ENCODE measurements at places on chromosomes 11 and 22. TPM values are rescaled to one million over a fixed set of nuclear protein-coding genes. Genes with fewer than 3 reads are reported as not detected.

- H3K36me3 ChIP-seq = no peaks in the 10 kb centered on the region
- no peaks in the 10 kb centered on the region for H3K27me3 ChIP-seq
- H3K4me3 ChIP-seq = no peak overlapping the region
- H3K4me1 ChIP-seq = peaks cover 36% of the 10 kb centered on the region
Observed at GRCh38 chr11:88281317-88281712, 56.2 kb downstream of the CTSC start.

GRCh38 chr22:25002241-25002985 is 49.9 kb downstream of the KIAA1671 start:
- no peak for DNase-seq
- no peaks in the 10 kb centered on the region for H3K4me1 ChIP-seq
- H3K27me3 ChIP-seq = no peaks in the 10 kb centered on the region
- no peak overlapping the region for H3K4me3 ChIP-seq
- H3K27ac ChIP-seq = no peak overlapping the region
- no peaks in the 10 kb centered on the region for H3K36me3 ChIP-seq

- peak; percentile 94 for DNase-seq
- H3K36me3 ChIP-seq = no peaks in the 10 kb centered on the region
- no peaks in the 10 kb centered on the region for H3K27me3 ChIP-seq
- peaks cover 36% of the 10 kb centered on the region for H3K4me1 ChIP-seq
- peak overlapping the region; percentile 70 for H3K27ac ChIP-seq
Observed at GRCh38 chr11:14422052-14422813, 63.2 kb upstream of the RRAS2 start.

- no peak for DNase-seq
- H3K36me3 ChIP-seq = no peaks in the 10 kb centered on the region
- H3K27me3 ChIP-seq = no peaks in the 10 kb centered on the region
- H3K27ac ChIP-seq = no peak overlapping the region
- H3K4me3 ChIP-seq = no peak overlapping the region
Observed at GRCh38 chr22:23053051-23053707, 17.1 kb upstream of the GNAZ start.

- H3K4me1 ChIP-seq = no peaks in the 10 kb centered on the region
- DNase-seq = no peak
- H3K4me3 ChIP-seq = no peak overlapping the region
- no peak overlapping the region for H3K27ac ChIP-seq
Observed at GRCh38 chr11:45451766-45452440, 165.8 kb upstream of the SYT13 start.

DNA sequence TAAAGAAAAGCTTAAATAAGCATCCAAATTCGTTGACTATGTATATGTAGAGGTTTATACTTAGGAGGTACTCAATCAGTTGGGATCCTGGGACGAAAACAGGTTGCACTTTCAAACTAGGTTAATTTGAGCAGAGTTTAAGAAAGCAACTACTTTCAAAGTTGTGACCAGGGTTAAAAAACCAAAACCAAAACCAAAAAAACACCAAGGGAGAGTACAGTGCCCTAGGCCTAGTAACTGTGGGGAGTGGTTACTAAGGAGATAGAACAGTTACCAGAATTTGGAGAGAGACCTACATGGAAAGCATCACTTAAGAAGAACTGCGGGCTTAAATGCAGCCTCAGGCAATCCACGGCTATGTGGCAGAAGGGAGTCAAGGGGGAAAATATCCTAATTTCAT is 148.3 kb downstream of the JRKL start:
- no peak overlapping the region for H3K4me3 ChIP-seq
- H3K27me3 ChIP-seq = no peaks in the 10 kb centered on the region
- DNase-seq = no peak
- no peaks in the 10 kb centered on the region for H3K4me1 ChIP-seq
- H3K27ac ChIP-seq = no peak overlapping the region

DNA sequence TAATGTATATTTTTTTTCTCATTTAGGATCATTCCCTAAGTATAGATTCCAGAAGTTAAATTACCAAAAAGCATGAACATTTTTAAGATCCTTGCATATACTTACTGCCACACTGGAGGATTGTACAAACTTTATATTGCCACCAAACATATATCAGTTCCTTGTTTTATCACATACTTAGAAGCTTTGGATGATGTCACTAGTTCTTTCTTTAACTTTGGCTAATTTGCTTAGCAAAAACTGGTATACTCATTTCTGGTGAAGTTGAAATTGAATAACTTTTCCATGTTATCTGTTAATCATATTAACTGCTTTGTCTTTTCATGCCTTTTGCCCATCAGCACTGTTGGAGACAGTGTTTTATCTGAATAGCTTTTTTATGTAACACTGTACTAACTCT is 31.6 kb upstream of the PRDM10 start:
- no peaks in the 10 kb centered on the region for H3K4me1 ChIP-seq
- no peak overlapping the region for H3K4me3 ChIP-seq
- H3K36me3 ChIP-seq = no peaks in the 10 kb centered on the region
- no peaks in the 10 kb centered on the region for H3K27me3 ChIP-seq
- no peak overlapping the region for H3K27ac ChIP-seq

- H3K36me3 ChIP-seq = no peaks in the 10 kb centered on the region
- peaks cover 12% of the 10 kb centered on the region for H3K4me1 ChIP-seq
- DNase-seq = no peak
Observed at GRCh38 chr22:26942637-26942957, 285.2 kb downstream of the MIAT start.

- no peak for DNase-seq
- H3K27ac ChIP-seq = peak overlapping the region; percentile 43
- H3K4me3 ChIP-seq = no peak overlapping the region
- peaks cover 71% of the 10 kb centered on the region for H3K4me1 ChIP-seq
Observed at GRCh38 chr11:128498721-128499245, 88.6 kb downstream of the ETS1 start.

- H3K27ac ChIP-seq = peak overlapping the region; percentile 36
- no peaks in the 10 kb centered on the region for H3K36me3 ChIP-seq
- H3K4me3 ChIP-seq = no peak overlapping the region
- no peak for DNase-seq
- no peaks in the 10 kb centered on the region for H3K27me3 ChIP-seq
- no peaks in the 10 kb centered on the region for H3K4me1 ChIP-seq
Observed at GRCh38 chr11:61603667-61604066, 22.8 kb upstream of the SYT7 start.

DNA sequence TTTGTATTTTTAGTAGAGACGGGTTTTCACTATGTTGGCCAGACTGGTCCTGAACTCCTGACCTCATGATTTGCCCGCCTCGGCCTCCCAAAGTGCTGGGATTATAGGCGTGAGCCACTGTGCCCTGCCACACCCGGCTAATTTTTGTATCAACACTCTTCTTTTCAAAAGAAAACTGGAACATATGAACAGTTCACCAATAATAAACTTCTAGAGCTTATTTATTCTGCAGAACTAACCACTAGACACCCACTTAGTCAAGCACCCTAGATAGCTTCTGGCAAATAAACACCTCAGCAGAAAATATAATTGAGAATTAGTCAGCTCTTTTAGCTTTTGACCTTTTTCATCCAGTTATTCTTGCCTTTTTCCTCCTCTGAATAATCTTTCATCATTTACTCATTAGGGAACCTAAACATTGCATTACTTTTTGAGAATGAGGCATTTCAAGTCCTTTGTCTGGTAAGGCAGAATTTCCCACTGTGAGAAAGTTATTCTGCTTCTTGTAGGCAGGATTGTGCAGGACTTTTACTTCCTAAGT is 27.3 kb upstream of the TMEM41B start:
- H3K27ac ChIP-seq = no peak overlapping the region
- H3K4me1 ChIP-seq = no peaks in the 10 kb centered on the region
- no peak overlapping the region for H3K4me3 ChIP-seq
- no peaks in the 10 kb centered on the region for H3K27me3 ChIP-seq
- H3K36me3 ChIP-seq = no peaks in the 10 kb centered on the region

DNA sequence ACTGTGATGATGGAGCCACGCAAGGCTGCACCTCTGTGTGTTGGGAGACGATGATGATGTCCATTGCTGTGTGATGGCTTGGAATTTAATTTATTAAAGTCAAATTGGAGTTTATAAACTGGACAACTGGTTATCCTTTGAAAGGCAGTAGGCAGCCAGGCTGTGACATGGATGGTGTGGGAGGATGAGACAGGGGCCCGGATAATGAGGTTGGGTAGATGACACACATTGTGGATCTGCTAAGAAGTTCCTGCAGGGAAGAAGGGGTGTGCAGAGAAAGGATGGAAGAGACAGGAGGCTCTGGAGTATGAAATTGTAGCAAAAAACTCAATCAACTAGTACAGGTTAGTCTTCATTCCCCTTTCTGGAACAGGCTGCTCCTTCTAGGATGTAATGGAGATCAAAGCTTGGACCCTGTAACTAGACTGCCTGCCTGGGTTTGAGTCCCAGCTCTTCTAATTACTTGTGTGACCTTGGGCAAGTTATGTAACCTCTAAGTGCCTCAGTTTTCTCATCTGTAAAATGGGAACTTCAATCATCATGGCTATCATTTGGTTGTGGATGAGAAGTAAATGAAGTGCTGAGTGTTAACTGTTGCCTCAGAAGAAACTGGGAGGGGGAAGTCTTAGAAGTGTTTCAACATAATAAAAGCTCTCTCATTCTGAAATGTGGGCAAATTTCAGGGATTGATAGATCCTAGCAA is 4.2 kb upstream of the HINFP start:
- no peak for DNase-seq
- no peaks in the 10 kb centered on the region for H3K27me3 ChIP-seq
- H3K4me3 ChIP-seq = no peak overlapping the region
- no peaks in the 10 kb centered on the region for H3K4me1 ChIP-seq
- H3K27ac ChIP-seq = no peak overlapping the region

DNA sequence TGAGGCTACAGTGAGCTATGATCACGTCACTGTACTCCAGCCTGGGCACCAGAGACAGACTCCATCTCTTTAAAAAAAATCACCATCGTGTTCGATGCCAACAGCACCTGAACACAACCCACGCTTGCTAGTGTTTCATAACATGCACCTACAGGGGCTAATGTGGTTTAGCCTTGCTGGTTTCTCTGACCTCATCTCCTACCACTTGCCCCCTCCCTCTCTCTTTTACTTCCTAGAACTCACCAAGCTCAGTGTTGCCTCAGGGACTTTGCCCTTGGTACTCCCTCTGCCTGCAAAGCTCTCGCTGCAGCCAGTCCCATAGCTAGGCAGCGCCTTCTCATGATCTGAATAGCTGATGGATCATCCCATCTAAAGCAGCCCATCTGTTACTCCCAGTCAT is 99.8 kb downstream of the FBXO7 start:
- H3K4me1 ChIP-seq = no peaks in the 10 kb centered on the region
- no peaks in the 10 kb centered on the region for H3K27me3 ChIP-seq
- no peak for DNase-seq
- no peaks in the 10 kb centered on the region for H3K36me3 ChIP-seq
- no peak overlapping the region for H3K27ac ChIP-seq

DNA sequence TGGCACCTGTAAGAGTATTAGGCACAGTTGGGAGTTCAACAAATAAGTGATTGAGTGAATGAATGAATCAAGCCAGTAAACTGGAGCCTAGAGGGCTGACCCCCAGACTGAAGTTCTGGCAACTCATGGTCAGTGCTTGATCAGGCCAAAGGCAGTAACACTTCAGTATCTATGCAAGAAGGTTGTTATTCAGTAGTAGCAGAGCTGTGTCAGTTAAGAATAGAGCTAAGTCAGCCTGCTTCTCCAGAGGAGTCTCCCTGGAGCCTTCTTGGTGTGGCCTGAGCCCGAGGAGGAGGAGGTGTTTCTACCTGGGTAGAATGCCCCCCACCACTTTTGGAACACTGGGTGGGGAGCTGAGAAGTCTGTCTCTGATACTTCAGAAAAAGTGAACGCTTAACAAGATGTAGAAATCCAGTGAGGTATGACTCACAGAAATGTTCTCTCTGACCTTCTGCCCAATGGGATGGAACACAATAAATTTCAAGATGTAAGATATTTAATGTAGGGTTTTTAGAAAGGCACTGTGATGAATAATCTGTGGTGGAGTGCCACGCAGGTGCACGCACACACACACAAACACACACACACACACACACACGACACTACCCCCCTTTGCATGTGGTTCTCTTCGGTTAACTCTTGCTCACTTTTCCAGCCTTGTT is 219.9 kb downstream of the HIPK3 start:
- no peak for DNase-seq
- H3K4me3 ChIP-seq = no peak overlapping the region
- no peak overlapping the region for H3K27ac ChIP-seq
- no peaks in the 10 kb centered on the region for H3K4me1 ChIP-seq

DNA sequence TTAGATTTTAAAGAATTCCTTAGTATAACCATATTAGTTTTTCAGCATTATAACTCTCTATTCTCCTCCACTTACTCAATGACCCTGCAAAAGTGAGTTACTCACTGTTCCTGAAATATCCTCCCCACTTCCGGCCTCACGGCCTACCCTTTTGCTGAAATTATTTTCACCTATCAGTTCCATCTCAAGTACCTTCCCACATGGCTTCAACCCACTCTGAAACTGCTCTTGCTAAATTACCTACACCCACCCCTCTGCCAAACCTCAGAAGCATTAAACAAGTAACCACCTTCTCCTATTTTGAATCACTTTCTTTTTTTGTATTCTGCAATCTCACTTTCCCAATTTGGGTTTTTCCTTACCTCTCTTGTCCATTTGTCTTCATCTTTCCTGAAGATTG is 37.7 kb downstream of the OR5P2 start:
- no peak overlapping the region for H3K4me3 ChIP-seq
- H3K36me3 ChIP-seq = no peaks in the 10 kb centered on the region
- no peaks in the 10 kb centered on the region for H3K4me1 ChIP-seq
- DNase-seq = no peak
- no peak overlapping the region for H3K27ac ChIP-seq

DNA sequence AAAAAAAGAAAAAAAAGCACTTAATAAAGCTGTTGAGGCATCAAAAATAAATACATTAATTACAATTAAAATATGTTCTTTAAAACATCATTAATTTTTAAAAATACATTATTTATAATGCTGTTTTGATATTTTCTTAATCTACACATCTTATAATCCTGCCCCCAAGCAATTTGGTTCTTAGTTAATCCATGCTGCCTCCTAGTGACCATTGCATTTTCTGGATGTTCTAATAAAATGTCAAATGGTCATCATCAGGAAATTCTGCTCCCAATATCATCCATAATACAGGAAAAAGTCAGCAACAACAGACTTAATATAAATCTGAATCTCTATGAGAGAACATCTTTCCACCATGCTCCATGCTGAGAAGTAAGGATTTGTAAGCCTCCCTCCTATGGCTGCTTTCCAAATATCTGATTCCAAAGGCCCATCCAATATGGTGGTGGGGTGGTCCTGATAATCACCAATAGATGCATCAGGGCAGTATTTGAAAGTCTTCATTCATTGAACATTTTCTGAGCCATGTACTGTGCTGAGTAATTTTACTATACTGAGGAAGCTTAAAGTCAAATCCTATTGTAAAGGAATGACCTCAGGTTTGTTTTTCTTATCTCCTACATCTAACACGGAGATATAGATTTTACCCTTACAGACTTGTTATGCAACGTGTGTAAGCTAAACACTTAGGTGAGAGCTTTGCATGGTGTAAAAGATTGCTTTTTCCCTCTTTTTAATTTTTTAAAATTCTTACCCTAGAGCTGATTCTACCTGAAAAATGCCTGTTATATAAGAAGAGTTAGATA is 124.7 kb upstream of the BMAL1 start:
- no peaks in the 10 kb centered on the region for H3K4me1 ChIP-seq
- no peaks in the 10 kb centered on the region for H3K36me3 ChIP-seq
- H3K27me3 ChIP-seq = no peaks in the 10 kb centered on the region

Gene DRD2
- total RNA-seq = 0.66 TPM

Gene CBLIF
- not detected for total RNA-seq

Gene CD3E
- 0.28 TPM for total RNA-seq

Gene KCNE3
- total RNA-seq = 6.1 TPM

Measured in sigmoid colon (tissue), 7 donors.